ENCODE measurements at places on chromosomes 12 and 14.
A peak's percentile ranks its signal among the peaks of the same experiment; 100 is the strongest.

DNA sequence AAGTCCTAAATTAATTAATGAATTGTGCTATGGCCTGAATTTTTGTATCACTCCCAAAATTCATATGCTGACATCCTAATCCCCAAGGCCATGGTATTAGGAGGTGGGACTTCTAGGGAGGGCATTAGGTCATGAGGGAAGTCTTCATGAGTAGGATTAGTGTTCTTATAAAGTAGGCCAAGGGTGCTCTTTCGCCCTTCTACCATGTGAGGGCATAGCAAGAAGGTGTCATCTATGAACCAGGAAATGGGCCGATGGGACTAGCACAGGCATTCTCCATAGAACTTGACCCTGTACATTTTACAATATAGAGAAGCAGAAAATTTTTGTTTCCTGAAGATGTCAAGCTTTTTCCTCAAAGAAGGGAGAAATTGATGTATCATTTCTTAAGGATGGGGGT, 12.5 kb downstream of the SYT10 start:
- DNase-seq = no peak

DNA sequence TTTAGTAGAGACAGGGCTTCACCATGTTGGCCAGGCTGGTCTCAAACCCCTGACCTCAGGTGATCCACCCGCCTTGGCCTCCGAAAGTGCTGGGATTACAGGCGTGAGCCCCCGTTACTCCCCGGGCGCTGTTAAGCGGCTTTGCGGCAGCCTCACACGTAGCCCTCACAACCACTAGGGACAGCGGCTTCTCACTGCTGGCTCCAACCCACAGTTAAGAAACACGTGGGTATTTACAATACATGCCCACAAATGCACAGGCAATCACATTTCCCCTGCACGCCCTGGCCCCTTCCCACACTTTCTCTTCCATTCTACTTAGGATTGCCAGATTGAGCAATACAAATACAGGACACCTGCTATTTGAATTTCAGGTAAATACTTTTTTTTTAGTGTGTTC, 37.0 kb upstream of the EIF5 start:
- DNase-seq = no peak

DNA sequence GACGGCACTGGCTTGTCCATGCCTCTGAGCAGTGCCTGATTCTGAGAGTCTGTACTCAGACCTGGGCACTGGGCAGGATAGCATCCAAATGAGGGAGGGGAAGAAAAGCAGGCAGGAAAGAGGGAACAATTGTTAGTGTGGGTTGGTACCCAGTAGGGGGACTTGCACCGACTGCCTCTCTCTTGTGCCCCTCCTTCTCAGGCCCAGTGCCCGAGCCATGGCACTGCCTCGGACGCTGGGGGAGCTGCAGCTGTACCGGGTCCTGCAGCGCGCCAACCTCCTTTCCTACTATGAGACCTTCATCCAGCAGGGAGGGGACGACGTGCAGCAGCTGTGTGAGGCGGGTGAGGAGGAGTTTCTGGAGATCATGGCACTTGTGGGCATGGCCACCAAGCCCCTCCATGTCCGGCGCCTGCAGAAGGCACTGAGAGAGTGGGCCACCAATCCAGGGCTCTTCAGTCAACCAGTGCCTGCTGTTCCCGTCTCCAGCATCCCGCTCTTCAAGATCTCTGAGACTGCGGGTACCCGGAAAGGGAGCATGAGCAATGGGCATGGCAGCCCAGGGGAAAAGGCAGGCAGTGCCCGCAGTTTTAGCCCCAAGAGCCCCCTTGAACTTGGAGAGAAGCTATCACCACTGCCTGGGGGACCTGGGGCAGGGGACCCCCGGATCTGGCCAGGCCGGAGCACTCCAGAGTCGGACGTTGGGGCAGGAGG, 2.2 kb downstream of the NAB2 start:
- DNase-seq = no peak

DNA sequence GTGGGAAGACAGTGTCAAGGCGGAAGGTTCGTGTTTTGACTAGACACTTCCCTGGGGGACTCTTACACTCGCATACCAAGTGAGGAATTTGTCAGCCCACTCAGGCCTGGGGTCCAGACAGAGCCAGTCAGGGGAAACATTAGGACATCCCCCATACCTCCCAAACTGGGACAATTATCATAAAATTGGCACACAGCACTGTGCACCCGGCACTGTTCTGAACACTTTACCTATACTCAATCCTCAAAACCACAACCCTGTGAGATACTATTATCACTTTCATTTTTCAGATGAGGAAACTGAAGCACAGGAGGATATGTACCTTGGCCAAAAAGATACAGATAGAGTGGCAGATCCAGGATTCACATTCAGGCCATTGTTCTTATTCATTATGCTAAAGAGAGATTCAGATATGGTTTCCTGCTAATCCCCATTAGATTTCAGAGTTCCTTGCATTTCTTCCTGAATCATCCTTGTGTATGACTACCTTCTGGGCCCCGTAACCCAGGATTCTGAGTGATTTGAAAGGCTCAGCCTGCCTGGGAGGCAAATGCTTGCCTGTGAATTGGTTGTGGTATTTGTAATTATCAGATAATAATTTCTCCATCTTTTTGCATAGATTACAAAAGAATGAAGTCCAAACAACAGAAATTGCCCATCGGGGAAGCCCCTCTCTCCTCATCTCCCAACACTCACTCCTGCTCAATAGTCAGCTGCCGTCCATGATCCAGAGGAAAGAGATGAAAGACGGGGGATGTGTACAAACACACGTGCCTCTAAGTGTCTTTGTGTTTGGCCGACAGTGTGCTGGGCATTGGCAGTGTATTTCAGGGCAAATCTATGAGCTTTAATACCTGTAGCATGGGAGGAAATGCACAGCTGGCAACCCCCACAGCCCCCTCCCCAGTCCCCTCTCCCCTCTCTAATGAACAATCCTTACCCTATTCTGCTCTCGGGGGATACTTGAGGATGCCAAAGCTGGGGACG, 4.6 kb downstream of the TAC3 start:
- no peak for DNase-seq

DNA sequence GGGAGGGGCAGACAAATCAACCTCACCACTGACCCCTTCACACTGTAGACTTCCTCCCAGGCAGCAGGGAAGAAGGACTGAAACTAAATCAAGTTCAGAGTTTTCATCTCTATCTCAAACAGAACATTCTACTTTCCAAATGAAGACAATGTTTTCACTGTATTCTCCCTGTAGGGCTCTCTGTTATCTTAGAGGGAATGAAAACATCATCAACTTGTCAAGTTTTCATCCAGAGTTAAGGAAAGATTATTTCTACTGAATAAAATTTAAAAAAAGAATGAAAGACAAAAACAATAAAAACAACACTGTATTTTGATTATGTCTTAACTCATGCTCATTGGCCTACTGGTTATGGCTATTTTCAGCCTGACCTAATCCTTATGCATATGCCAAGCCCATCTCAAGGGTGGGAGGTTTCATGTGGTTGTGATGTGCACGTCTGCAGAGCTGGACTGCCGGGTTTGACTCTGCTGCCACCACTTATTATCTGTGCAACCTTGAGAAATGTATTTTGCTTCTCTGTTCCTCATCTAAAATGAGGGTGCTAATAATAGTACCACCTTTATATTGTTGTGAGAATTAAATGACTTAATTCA, 152.0 kb upstream of the AVPR1A start:
- no peak for DNase-seq

GRCh38 chr12:65121049-65121955, at the start of gene WIF1:
Gene WIF1, minus strand, starts transcription at chr12:65121305. Its CDS starts 114 bp downstream, at chr12:65121191.
- DNase-seq = peak; percentile 55

- no peak for DNase-seq
Observed at GRCh38 chr12:124514145-124514995, 53.0 kb downstream of the NCOR2 start.

DNA sequence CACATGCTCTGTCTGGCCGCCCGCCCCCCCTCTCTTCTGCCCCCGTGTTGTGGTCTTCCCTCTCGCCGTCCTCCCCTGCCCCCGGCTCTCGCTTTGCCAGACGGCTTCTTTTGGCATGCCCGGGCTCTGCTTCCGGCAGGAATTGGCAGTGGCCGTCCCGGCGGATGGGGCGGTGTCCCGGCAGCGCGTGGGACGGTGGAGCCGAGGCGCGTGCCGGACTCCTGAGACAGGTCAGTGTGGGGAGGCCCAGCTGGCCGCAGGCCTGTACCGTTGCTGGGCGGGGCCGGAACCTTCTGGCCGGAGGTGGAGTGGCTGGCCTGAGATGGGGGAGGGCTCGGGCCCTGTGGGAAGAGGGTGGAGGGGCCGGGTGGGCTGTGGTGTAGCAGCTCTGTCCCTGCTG, 17.1 kb downstream of the KIF26A start:
- no peak for DNase-seq

DNA sequence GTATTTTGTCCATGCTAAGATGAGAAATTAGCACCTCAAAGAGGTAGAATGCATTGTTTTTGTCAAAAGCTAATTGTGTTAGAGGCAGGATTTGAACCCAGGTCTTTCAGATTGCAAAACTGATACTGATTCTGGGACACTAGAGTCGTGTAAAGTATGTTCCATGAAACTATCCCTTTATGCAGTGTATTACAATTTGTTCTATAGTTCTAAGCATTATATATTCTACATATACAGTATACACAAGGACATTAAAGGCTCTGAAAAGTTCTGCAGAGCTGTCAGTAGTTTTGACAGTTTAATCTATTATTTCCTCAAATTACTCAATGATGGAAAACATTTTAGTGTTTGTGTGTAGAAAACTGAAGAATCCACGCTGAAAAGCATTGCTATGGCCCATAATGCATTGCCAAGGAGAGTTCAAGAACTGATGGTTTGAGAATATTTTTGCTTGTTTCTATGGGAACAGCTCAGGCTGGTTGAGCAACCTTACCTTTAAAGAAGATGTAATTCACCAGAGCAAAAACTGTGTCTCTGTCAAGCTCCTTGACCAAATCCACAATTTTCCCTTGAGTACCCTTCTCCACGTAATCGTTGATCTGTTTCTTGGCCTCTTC, 6.2 kb downstream of the SERPINA1 start:
- DNase-seq = no peak

GRCh38 chr14:35147711-35148110, 25.4 kb downstream of the PRORP start:
- DNase-seq = no peak

DNA sequence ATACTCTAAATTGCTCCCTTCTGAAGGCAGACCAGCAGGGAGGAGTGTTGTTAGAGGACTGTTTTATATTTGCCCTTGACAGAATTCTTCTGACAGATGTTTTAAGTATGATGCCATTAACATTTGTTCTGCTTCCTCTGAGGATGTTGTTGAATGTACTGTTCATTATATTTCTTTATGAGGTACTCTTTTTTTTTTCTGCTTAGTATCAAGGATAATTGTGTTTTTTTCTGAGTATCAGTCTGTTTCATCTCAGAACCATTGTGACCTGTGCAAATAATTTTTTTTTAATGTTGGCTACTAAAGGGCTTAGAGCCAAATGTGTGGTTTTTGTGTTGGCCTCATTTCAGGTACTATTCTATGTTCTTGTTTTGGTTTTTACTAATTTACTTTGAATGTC, 10.6 kb downstream of the METAP2 start:
- no peak for DNase-seq

GRCh38 chr14:36479344-36479743, 40.7 kb downstream of the NKX2-1 start:
- DNase-seq = no peak

- DNase-seq = no peak
Observed at GRCh38 chr12:69163681-69164362, 75.5 kb upstream of the CPSF6 start.

DNA sequence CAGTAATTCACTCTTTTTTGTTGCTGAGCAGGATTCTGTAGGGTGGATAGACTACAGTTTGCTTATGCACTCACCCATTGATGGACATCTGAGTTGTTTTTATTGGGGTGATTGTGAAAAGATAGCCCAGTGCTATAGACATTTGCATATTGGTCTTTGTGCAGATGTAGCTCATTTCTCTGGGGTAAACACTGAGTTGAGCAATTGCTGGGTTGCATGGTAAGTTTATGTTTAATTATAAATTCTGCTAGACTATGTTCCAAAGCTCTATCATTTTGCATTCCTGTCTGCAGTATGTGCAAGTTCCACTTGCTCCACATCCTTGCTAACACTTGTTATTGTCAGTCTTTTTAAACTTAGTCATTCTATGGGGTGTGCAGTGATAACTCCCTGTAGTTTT, 65.4 kb upstream of the RFLNA start:
- no peak for DNase-seq

DNA sequence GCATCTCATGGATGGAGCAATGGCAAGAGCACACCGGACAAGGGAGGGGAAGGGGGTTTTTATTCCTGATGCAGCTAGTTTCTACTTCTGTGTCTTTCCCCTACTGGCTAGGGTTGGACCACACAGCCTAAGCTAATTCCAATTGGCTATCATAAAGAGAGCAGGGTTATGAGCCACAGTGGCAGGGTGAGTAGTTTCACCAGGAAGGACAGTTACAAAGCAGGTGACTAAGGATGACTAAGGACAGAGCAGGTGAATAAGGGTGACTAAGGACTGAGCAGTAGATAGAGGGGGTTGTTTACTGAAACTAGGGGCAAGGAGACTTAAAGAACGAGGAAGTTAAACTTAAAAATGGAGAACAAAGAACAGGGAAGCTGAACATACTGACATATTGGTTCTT, 321.4 kb upstream of the SEL1L start:
- no peak for DNase-seq

- DNase-seq = peak; percentile 54
Observed at GRCh38 chr12:76909290-76909689, 30.5 kb upstream of the CSRP2 start.

- no peak for DNase-seq
Observed at GRCh38 chr14:89470401-89470800, 53.4 kb upstream of the FOXN3 start.

GRCh38 chr12:22287776-22288621, 46.5 kb downstream of the ST8SIA1 start:
- DNase-seq = peak; percentile 32

DNA sequence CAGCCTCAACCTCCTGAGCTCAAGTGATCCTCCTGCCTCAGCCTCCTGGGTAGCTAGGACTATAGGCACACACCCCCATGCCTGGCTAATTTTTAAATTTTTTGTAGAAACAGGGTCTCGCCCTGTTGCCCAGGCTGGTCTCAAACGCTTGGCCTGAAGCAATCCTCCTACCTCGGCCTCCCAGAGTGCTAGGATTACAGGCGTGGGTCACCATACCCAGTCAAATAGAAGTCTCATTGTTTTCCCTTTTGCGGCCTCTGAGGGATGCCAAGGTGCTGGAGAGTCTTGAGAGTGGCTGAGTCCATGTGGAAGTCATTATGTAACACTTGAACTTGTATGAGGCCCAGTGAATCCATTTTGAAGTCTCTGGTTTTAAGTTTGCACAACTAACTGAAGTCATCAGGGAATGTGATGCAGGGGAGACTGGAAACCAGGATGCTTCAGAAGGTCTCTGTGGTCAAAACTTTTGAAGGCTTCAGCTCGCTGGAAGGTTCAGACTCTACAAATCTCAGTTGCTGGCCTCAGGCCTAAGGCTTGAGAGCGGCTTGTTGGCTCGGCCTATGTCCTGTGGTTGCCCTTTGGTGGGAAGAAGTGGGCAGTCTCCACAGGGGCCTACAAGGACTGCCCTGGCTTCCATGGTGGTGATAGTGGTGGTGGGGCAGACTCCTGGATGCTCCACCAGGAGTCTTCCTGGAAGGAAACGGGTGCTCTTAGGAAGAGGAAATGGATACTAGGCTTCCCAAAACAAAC, 29.2 kb downstream of the GALNT16 start:
- no peak for DNase-seq

All from NCI-H146 (cell line).